ENCODE measurements at places on chromosomes 4 and X. TPM values are rescaled to one million over a fixed set of nuclear protein-coding genes. Genes with fewer than 3 reads are reported as not detected.

TMPRSS11B gene
- total RNA-seq = not detected

CENPC gene
- total RNA-seq = 10.7 TPM

DNA sequence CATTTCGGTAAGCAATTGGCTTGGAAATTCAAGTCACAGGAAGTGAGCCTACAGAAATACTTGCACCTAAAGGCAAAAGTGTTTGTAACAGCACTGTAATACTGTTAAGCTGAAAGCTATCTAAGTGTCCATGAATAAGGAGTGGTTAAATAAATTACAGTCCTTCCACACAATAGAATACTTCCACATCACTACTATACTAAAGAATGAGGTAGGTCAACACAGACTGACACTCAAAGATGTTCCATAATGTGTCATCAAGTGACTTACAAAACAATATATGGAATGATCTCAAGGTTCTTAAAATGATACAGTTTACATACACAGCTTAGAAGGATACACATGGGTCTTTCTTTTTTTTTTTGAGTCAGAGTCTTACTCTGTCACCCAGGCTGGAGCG is 27.0 kb downstream of the SLC10A6 start:
- DNase-seq = no peak

GRCh38 chr4:89897867-89898266 is 3.2 kb downstream of the MMRN1 start:
- no peak for DNase-seq

DNA sequence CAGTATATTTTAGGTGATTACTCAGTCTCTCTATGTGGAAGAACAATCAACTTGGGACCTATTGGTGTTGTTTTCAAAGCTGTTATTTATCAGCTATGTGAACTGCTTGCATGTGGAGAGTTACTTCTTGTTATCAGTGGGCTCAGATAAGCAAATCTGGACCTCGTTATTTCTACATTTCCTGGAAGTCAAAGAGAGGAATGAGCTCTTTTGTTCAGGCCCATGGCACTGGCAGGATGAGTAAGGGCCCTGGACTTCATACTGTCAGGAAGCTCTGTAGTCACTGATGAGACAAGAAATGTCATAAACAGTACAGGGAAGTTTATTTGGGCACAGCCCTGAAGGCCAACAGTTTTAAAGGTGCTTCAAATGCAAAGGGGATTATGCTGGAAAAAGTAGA is 760.6 kb upstream of the EPHA5 start:
- DNase-seq = no peak

DNA sequence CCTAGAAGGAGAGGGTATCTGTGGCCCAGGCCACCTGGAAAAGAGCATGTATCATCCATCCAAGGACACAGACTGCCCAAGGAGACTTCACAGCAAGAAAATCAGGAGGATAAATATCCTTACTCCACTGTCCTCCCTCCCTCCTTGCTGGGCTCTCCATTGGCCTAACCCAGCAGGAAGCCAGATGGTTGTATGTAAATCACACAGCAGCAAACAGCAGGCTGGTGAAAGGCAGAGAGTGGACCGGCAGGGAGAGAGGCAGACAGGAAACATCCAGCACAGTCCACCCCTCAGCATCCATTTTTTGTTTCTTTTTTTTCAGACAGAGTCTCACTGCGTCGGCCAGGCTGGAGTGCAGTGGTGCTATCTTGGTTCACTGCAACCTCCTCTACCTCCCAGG is 17.5 kb downstream of the TXK start:
- no peak for DNase-seq

Measured in Calu3 (cell line).